Activated T-cell treated with anti-CD3 and anti-CD28 coated beads, Interleukin-2, amount 50 U/mL, for 24 hours (primary cell): ENCODE measurements at places on chromosomes 16 and 17.

DNA sequence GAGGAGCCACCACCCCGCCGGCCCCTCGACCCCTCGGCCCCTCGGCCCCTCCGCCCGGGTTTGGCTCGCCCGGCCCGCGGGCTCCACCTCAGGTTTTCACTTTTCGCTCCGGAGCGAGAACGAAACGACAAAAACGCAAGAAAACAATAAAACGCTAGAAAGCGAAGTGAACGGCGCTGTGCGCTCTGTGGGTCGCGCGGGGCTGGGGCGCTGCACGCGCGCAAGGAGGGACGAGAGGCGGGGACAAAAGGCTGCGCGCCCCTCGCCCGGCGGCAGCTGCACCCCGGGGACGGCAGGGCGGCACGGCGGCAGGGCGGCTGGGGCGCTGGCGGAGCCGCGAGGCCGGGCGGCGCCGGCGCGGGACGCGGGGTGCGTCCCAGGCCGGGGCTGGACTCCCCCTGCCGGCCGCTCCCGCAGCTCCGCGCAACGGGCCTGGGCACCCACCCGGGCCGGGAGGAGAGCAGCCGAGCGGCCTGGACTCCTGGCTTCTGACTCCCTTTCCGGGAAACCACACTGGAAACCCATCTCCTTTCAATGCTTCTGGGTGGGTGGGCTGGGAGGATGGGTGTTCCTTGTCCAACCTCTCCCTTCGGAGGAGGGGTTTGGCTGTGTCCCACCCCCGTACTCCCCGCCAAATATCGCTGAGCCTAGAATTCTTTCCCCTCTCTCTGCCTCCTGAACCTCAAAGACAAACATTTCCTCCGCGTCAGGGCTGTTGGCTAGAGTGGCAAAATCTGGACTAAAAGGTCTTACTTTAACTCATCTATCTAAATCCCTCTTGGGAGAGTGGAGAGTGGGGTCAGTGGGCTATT is 9.9 kb downstream of the TBX2 start:
- peak; percentile 66 for DNase-seq

DNA sequence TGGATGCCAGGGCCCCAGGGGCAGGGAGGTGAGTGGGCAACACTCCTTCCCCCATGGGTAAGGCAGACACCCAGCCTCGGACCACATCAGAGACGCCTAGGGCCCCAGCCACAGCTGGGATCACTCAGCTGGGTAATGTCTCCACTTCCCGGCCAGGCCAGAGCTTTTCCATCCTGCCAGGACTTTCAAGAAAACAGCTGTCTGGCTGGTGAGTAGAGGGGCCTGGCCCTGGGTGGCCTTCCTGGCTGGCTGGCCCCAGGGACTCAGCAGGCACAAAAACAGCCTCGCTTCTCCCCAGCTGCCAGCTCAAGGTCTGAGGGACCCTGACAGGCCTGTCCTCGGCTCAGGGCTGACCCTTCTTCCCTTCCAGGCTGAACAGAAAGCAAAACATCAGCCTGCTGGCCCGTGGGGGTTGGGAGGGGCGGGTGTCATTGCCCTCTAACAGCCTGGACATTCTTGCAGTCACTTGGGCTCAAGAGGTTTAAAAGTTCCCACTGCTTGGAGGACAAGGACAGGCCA is 45.3 kb upstream of the JPH3 start:
- no peak for DNase-seq

- DNase-seq, result no peak
These were observed 36.1 kb downstream of the GINS2 start for GRCh38 chr16:85652431-85653221.

- DNase-seq, result no peak
These were observed 35.0 kb downstream of the DEF8 start for GRCh38 chr16:89983536-89983935.

DNA sequence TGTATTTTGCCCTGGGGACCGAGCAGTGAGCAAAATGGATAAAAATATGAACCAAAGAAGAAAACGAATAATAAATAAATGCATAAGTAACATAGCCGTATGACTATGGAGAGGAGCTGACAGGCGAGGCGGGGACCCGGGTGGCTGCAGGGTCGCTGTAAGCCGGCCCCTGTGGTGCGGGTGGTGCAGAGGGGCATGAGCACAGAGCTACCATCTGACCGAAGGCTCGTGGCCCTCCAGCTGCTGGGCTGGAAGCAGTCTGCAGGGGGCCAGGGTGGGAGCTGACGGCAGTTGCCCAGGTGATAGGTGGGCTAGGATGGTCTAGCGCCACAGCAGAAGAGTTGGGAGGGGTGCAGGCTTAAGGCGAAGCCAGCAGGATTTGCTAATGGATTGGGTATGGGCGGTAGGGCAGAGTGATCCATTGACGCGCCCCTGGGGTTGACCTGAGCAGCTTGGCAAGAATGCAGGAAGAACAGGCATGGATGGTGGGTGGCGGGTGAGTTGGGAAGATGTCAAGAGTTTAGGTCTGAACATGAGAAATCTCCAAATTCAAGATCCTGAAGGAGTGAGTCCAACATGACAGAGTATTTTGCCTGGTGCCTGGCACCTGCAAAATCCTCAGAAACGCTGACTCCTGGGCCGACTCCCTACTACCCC is 228.0 kb downstream of the FOXL1 start:
- DNase-seq, result no peak
